Aorta (tissue), 5 donors: ENCODE measurements at places on chromosomes 2 and 18. TPM values are rescaled to one million over a fixed set of nuclear protein-coding genes. Genes with fewer than 3 reads are reported as not detected.

GRCh38 chr2:25043241-25043867 is 1.5 kb downstream of the EFR3B start:
- no peak overlapping the region for H3K27ac ChIP-seq
- no peaks in the 10 kb centered on the region for H3K27me3 ChIP-seq
- no peaks in the 10 kb centered on the region for H3K36me3 ChIP-seq
- no peaks in the 10 kb centered on the region for H3K4me1 ChIP-seq
- no peak overlapping the region for H3K4me3 ChIP-seq

GRCh38 chr2:59567151-59567550 is 986.3 kb downstream of the BCL11A start:
- H3K27me3 ChIP-seq: no peaks in the 10 kb centered on the region
- H3K27ac ChIP-seq: no peak overlapping the region
- DNase-seq: no peak
- H3K4me1 ChIP-seq: no peaks in the 10 kb centered on the region
- no peaks in the 10 kb centered on the region for H3K36me3 ChIP-seq

The KCNJ3 gene
- total RNA-seq: 1.6 TPM

DNA sequence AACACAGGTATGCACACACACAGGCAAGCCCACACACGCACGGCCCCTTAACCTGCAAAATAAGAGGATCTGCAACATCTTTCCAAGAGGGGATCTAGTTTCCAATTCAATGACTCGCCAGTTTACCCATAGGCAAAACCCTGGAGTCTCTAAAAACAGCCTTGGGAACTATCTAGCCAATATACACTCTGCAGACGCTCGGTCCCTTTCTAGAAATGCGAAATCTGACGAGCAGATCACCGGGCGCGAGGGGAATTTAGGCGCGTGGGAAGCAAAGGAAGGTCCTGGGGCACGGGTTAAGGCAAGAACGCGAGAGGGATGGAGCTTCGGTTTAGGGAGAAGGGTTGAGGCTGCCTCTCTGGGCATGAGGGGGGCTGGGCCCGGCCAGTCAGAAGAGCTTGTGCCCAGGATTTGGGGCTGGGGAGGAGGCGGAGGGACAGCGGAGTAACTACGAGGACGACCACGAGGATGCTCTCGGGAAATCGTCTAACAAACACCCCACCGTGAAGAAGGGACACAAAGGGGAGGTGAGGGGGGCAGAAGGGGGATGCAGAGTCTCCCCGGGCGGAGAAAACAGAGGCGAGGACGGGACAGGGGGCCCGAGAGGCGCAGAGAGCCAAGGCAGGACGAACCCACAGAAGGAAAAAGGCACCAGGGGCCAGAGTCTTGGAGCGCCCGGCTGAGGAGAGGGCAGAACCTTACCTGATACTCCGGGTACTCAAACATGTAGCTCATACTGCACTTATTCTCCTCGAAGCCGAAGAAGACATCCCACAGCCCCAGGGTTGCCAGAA is 542 bp downstream of the PGAP1 start:
- peak overlapping the region; percentile 51 for H3K4me3 ChIP-seq
- no peaks in the 10 kb centered on the region for H3K36me3 ChIP-seq
- peak overlapping the region; percentile 29 for H3K27ac ChIP-seq
- peak; percentile 75 for DNase-seq
- H3K27me3 ChIP-seq: no peaks in the 10 kb centered on the region

DNA sequence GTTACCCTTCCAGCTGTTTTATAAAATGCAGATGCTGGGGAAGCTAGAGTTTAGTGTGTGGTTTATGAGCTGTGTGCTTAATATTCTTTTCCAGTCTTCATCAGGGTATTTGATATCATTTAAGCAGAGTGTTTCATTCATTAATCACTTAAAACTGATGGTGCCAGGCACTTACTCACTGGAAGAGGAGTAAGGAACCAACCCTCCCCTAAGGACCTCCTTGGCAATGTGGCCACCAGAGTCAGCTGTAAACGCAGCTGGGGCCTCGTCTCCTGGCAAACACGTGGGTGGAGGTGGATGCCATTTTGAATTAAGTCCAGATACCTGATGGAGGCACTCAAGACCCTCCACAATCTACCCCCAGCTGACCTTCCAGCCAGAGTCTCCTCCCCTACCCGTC is 331.6 kb downstream of the CLIP4 start:
- no peaks in the 10 kb centered on the region for H3K36me3 ChIP-seq
- H3K4me3 ChIP-seq: no peak overlapping the region
- H3K27ac ChIP-seq: no peak overlapping the region
- no peaks in the 10 kb centered on the region for H3K27me3 ChIP-seq
- DNase-seq: no peak

DNA sequence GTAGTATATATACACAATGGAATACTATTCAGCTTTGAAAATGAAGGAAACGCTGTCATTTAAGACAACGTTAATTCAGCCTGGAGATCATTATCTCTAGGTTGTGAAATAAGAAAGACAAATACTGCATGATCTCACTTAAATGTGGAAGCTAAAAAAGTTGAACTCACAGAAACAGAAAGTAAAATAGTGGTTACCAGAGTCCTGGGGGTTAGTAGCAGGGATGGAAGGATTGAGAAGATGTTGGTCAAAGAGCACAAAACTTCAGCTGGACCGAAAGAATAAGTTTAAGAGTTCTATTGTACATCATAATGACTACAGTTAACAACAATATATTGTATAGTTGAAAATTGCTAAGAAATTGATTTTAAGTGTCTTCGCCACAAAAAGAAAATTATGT is 670.3 kb downstream of the NR4A2 start:
- no peak overlapping the region for H3K27ac ChIP-seq
- H3K27me3 ChIP-seq: no peaks in the 10 kb centered on the region
- H3K36me3 ChIP-seq: no peaks in the 10 kb centered on the region
- no peaks in the 10 kb centered on the region for H3K4me1 ChIP-seq
